Germinal center (tissue), 1 donor: ENCODE measurements at places on chromosomes 4 and X.

- DNase-seq = peak; percentile 55
These were observed 16.4 kb downstream of the BANK1 start for GRCh38 chr4:101806914-101807313.

DNA sequence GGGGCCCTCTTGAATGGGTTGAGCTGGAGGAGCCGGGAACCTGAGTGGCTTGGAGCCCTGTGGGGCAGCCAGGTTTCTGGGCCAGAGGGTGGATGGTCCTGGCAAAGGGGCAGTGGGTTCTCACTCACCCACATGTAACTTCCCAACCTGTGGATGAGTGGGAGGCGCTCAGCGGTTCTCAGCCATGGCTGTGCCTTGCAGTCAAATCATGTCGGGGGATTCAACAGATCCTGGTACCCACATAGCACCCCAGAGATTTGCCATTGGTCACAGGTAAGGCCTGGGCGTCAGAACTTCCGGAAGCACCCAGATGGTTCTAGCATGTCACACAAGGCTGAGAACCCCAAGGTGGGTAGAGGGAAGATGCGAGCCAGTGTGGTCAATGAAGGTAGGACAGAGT lies 21.9 kb upstream of the CLCN4 start:
- no peak for DNase-seq

DNA sequence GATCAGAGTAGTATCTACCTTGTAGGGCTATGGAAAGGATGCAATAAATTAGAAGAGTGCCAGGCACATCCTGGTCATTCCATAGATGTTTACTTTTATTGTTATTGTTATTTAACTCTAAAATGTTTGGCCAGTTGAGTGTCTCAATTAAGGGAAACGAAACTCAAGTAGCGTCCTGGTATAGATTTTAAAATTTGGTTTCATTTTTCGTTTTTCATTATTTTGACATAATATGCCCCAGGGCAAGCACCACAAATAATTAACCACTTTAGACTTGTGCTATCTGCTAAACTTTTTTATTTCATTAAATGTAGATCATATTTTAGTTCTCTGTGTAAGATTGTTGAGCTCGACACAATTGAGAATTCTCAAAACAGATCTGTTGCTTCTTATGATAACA lies 179.7 kb upstream of the PRPS2 start:
- no peak for DNase-seq

DNA sequence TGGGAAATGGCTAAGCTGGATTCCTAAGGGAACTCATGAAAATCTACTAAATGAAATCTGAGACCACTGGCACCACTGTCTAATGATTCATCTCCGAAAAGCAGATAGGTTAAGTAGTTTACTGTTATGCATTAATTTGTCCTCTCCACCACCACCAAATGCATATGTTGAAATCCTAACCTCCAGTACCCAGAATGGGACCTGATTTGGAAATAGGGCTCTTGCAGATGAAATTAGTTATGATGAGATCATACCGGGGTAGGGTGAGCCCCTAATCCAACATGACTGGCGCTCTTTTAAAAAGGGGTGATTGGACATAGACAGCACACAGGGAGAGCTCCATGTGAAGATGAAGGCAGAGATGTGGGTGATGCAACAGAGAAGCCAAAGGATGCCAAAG lies 124.9 kb upstream of the GUCY1A1 start:
- DNase-seq = no peak

GRCh38 chrX:72042852-72043248 lies 88.9 kb downstream of the RTL5 start:
- DNase-seq = no peak

DNA sequence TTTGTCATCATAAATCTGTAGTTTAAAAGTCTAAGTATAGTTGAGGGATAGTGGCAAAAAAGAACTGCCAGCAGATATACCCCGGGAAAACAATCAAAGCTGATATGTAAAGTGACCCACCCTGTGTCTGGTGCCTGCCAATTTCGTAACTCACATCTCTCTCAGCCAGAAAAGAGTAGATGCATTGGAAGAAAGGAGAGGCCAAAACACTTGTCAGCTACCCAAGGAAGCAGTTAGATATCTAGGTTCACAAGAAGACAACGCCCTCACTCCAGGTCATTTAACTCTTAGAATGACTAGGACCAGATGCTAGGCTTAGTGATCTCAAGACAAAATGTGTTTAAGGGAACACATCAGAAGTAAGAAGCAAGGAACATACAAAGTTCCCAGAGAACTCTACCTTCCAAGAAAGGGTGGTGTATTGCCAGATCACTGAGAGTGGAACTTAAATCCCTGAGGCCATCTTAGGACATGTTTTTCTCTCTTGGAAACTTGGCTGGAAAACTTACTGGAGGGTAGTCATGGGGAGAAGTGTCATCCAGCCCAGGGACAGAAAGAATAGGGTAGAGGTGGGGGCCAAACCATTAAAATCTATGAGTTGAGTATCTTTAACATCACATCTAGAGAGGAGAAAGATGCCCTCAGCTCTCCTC lies 125.9 kb downstream of the SHISA3 start:
- DNase-seq = no peak

DNA sequence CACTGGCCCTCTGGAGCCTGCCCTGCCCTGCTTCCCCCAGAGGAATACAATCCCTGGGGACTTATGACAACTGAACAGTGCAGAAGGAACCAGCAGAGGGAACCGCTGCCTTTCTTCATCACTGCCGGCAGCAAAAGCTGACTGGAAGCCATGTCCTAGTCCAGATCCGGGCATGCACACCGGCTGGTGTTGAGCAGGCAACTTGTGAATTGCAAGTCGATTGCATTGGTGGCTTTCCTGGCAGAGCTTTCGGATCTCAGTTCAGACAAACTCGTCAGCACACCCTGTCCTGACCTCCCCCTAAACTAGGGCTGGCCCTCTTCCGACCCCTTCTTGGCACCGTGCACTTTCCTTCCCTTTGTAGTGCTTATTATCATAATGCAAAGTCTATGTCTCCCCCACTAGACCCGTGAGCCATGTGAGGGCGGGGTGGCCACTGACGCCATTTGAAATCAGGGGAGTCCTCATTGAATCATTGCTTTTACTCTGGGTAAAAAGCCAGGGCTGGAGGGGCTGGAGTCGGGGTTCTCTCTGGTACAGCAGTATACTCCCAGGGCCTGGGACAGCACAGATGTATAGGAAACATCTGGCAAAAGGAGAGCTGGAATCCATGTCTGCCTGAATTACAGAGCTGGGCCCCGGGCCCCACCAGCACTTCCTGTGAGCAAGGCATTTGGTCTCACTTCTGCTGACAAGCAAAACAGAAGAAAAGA lies 1.8 kb downstream of the ARHGAP4 start:
- no peak for DNase-seq
